ENCODE measurements at places on chromosomes 16 and 17.

DNA sequence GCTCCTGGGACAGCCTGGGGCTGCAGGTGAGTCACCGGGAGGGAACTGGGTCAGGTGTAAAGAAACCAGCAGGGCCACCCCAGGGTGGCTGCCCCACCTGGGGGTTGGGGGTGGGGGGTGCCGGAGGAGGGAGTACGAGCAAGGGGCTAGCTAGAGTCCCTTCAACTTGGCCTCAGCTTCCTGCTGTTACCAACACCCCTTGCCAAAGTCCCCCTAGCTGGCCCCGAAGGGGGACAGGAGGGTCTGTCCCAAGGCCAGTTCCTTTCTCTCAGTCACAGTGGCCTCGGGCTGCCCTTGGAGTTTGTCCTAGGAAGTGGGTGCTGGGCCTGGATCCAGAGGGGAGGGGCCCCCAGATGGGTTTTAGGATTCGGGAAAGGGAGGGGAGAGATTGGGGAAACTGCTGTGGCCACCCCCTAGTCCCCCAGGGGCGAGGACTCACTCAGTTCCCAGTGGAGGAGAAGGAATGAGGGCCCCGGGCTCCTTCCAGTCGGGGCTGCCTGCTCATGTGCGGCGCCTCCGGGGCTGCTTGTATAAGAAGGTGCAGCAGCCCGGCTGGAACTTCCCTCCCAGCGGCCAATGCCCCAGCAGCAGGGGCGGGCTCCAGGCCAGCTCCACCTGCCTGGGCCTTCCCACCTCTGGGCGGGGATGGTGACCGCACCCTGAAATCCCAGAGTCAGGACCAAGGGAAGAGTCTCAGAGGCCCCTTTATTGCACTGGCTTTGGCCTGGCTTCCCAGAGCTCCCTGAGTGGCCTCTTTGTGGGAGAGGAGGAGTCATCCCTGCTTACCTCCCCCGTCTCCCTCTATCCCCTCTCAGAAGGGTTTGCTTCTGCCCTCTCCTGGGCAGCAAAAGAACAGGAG, 7.3 kb downstream of the ARHGAP27 start:
- DNase-seq, result no peak

- DNase-seq, result no peak
These were observed 149.6 kb upstream of the GNAO1 start for GRCh38 chr16:56041556-56042140.

GRCh38 chr17:14446825-14447224, 145.9 kb downstream of the HS3ST3B1 start:
- no peak for DNase-seq

- no peak for DNase-seq
These were observed 26.5 kb downstream of the EPN2 start for GRCh38 chr17:19263641-19264051.

DNA sequence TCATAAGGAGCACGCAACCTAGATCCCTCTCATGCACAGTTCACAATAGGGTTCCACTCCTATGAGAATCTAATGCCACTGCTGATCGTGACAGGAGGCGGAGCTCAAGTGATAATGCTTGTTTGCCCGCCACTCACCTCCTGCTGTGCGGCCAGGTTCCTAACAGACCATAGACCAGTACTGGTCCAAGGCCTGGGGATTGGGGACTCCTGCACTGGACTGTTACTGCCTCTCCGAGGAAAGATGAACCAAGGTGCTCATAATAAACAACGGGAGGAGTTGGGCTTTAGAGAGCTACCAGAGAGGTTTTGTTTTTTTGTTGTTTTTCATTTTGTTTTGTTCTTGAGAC, 58.2 kb downstream of the TK2 start:
- DNase-seq, result no peak

GRCh38 chr17:17088086-17088485, 45.8 kb downstream of the MPRIP start:
- no peak for DNase-seq

GRCh38 chr16:66378741-66379570, 12.5 kb downstream of the CDH5 start:
- DNase-seq, result no peak

GRCh38 chr17:76530811-76531485, 6.6 kb downstream of the CYGB start:
- DNase-seq, result no peak

DNA sequence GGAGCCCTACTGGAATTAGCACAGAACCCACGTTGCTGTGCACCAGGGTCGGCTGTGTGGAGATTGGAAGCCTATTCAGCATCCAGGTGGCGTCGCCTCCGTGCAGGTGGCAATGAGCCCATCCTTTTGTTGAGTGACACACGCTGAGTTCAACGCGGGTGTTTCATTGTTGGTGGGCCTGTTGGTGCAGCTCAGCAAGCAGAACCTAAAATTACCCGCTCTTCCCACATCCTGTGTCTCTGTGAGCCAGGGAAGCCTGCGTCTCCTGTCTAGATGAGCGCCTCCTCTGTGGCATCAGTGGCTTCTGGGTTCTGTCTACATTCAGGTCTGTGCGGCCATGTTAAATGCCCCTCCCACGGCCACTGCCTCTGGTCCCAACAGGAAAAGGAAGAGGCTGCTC, 14.5 kb downstream of the CD2BP2 start:
- no peak for DNase-seq

- DNase-seq, result no peak
These were observed 154.2 kb downstream of the MRM1 start for GRCh38 chr17:36755586-36755985.

DNA sequence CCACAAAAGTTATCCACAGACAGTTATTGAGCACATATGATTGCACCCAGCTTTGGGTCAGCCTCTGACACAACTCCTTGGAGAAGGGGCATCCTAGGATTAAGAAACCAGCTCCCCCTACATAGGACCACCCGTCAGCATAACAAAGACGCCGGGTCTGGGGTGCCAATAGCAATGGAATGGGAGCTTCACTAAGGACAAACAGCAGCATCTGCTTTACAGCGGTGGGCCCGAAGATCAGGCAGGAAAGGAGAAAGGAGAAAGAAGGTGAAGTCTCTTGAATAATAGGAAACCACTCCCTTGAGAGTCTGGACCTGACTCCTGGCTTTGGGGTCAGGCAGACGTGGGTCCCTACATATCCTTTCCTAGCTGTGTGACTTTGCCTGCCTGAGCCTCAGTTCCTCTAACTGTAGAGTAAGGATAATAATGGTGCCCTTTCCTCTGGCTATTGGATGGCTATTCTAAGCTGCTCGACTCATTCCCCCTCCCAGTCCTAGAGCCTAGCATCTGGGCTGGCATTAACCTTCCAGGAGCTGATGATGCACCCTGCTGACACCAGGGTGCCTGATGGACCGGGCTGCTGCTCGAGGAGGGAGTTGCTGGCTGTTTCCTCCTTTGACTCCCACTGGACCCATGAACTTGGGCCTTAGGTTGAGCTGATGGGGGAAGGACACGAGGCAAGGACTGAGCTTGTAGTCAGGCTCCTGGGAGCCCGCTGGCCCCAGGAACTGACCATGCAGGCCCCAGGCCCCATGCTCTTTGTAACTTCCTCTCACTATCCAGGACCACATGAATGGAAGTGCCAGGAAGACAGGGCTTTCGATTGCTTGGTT, 94.2 kb downstream of the C16orf78 start:
- DNase-seq, result no peak

- no peak for DNase-seq
These were observed 6.5 kb downstream of the SLC5A11 start for GRCh38 chr16:24852281-24852721.

DNA sequence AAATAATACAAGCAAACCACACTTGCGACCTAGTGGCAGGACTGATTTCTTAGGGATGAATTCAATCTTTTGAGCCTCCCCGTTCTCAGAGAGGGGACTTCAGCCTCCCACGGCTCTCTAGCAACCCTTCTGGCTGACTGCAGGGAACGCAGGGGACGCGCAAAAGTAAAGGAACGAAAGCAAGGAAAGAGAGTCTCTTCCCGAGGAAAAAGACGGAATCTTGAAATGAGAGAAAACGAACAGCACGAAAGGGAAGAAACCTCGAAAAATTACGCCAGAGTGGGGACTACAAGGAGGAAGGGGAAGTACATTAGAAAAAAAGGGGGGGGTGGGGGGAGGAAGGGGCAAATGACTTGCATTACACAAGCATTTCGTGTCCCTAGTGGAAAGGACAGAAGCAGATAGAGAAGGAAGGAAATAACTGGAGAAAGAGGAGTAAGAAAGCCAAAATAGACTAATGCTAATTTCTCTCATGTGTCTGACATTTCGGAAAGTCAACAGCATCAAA, 1.2 kb downstream of the GRB2 start:
- no peak for DNase-seq

DNA sequence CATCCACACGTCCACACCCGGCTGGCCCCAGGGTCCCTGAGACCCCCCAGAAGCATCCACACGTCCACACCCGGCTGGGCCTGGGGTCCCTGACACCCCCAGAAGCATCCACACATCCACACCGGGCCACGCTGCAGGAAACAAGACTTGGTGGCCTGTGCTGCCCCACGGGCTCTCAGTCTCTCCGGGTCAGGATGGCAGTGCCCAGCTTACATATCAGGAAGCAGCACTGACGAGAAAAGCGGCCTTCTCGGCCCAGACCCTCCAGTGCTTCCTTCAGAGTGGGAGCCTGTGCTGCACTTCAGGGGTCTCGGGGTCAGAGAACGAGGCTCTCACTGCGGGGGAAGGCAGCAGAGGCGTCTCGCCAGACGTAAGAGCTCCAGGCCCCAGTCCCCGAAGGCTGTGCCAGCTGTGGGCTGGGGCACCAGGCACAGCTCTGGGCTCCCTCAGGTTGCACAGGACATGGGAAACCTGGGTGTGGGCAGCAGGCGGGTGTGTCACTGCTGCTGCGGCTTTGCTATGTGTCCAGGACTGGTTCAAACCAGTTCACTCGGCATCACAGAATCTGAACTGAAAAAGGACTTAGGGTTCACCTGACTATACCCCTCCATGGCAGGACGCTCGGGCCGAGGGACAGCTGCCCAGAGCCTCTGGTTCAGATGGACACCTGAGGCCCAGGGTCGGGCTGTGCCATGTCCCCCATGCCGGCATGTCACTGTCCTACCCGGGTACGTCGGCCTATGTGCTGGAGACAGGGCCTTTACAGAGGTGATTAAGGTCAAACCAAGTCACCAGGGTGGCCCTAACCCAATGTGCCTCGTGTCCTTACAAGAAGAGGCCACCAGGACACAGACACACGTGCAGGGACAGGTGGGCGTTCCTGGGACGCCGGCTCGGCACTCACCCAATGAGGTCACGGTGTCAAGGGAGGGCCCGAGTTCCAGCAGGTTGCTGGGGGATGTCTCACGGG, 40.2 kb upstream of the CHMP6 start:
- no peak for DNase-seq

- DNase-seq, result peak; percentile 51
These were observed 19.0 kb downstream of the SLC7A5 start for GRCh38 chr16:87850009-87851006.

- peak; percentile 84 for DNase-seq
These were observed at the start of gene RAPGEFL1 for GRCh38 chr17:40177275-40177874. RAPGEFL1 (plus strand) TSS chr17:40177470; CDS start chr17:40177862, 392 bp downstream.
